ENCODE measurements at places on chromosomes 5 and 9.
A peak's percentile ranks its signal among the peaks of the same experiment; 100 is the strongest.

- DNase-seq, result no peak
Measured at GRCh38 chr5:64682608-64683007, 7.7 kb upstream of the SHISAL2B start.

DNA sequence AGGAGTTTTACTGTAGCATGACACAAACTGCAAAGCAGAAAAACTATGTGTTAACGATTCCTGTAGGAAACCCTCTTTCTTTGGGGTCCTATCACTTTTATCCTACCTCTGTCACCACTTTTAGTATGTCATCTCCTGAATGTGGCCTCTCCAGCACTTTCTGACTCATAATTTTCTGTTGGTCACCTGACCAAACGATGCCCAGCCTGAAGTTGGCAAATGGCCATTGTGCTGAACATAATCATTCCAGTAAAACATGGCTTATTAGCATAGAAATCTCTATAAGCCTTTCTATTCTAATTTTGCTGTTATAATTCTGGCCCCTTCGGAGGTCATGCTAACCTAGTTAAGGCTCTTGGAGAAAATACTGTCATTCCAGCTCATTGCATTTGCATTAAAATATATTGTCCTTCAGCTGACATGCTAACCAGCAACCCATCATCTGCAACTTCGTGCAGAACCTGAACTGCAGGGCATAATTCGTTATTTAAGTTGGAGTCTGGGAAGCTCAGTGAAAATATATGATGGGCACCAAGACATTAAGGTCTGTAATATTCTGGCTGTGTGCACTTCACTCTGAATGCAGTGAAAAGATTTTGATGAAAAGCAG lies 140.3 kb downstream of the NMUR2 start:
- no peak for DNase-seq

GRCh38 chr5:31273631-31274378 lies 80.3 kb downstream of the CDH6 start:
- DNase-seq, result no peak

GRCh38 chr5:66813306-66813705 lies 217.1 kb downstream of the MAST4 start:
- DNase-seq, result no peak

DNA sequence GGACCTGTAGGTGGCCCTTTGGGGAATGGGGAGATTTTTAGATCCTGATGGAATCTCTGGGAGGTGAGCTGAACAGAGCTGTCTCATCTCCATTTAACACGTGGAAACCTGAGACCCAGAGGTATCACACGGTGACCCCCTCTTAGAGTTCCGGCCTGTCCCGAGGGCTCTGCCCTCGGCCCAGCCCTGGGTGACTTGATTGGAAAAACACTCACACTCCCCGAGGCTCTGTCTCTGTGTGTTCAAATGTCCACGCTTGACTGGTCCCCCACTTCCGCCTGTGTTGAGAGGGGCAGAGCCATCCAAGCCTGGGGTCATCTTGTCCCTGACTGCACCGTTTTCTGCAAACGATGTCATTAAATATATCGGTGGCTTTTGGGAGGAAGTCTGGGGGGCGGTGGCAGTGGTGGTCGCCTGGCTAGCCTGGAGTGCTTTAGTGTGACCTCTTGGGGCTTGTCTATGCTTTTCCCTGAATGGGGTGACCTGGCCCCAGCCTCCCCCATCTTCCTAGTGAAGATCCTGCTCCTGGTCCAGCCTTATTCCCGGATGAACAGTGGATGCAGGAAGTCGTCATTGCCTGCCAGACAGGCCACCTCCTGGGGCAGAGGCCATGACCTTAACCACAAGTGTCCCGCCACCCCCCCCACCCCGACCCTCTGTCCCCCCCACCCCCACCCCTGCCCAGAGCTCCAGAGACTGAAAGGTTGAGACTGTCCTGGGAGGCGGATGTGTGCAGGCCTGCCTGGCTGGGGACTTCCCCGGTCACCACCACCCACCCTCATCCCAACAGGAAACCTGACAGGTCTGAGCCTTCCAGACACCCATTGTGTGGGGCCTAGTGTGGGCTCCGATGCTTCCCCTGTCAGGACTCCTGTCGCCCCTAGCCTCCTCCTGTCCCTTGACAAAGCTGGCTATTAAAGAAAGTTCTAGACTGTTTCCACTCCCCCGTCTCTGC lies 5.3 kb upstream of the DAB2IP start:
- DNase-seq, result no peak

DNA sequence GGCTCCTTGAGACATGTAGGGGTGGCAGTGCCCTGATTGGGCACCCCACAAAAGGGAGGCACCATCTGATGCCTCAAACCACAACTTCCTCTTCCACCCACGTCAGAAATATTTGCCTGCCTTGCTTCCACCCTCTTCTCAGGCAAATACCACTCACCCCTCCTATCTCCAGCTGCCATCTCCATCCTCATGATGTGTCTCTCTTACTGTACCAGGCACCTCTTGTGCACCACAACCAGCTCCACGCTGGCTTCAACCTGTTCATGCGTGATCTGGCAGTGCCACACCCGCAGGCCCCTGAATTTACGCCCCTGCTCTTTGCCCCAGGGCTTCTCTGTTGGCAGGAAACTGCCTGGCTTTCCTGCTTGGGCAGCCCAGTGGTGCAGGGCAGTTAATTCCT lies 87.8 kb upstream of the HSPA9 start:
- DNase-seq, result peak; percentile 8

DNA sequence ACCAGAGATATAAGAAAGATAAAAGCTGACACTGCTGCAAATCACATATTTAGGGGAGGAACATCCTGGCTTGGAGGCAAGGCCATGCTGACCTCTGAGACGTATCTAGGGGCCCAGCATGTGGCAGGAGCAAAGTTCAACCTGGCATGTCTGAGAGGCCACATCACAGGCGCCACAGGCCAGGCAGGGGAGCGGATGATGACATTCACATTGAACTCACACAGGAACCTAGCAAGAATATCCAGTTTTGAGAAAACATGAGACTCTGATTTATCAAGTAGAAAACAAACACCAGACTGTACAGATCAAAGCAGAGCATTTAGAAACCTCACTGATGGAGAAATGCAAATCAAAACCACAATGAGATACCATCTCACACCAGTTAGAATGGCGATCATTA lies 64.2 kb upstream of the STK32A start:
- no peak for DNase-seq

GRCh38 chr5:67031057-67031443 lies 165.5 kb downstream of the CD180 start:
- no peak for DNase-seq

DNA sequence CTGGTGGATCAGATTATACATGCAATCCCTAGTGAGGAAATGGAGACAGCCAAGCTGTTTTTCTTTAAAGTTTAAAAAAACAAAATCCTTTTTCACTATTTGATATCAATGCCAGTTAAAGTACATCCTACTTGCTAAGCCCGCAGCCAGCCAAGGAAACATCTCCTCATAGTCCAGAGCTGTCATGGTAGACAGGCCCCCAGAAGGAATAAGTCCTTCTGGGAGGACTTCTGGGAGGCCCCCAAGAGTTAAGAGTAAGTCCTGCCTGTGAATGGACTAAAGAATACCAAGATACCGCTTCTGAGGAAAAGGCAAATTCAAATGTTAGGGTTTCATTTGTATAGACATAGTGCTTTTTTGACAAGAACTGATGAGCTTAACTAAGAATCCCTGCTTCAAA lies 38.3 kb downstream of the MOCS2 start:
- DNase-seq, result no peak

GRCh38 chr5:36985387-36985786 lies 108.8 kb downstream of the NIPBL start:
- DNase-seq, result no peak

- DNase-seq, result no peak
Measured at GRCh38 chr9:132983491-132984201, 5.2 kb downstream of the GFI1B start.

DNA sequence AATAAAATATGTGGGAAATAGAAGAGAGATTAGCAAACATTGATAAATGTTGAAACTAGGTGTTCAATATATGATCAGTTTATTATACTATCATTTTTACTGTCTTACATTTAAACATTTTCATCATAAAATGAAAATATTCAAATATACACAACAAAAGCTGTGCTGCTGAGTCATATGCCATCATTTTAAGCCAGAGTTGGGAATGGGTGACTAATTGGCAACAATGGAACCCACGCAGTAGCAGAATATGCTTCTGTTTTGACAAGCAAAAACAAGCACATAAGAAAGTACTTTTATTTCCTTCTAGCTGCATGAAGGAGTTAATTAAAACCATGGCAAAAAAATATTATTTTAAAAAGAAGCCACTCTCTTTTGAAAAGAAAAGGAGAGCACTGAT lies 340.0 kb upstream of the EDIL3 start:
- DNase-seq, result no peak

DNA sequence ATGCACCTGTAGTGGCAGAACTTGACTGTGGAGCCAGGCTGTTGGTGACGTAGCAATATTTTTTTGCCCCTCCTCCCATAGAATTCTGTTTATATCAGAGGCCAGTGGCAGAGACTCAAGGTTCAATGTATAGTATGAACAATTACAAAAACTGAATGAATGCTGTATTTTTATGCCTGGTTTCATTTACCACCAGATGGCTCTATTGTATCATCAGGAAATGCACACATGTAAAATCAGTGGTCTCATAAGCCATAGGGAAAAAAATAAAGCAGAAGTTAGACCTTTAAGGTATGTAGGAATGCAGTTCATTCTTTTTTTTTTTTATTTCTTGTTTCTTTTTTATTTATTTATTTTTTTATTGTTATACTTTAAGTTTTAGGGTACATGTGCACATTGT lies 43.6 kb downstream of the CCDC192 start:
- DNase-seq, result no peak

GRCh38 chr5:155532621-155533311 lies 519.2 kb downstream of the KIF4B start:
- DNase-seq, result no peak

GRCh38 chr5:44619875-44620610 lies 188.7 kb upstream of the MRPS30 start:
- no peak for DNase-seq

- peak; percentile 30 for DNase-seq
Measured at GRCh38 chr9:97985058-97985861, 2.1 kb downstream of the ANP32B start.

GRCh38 chr5:154849791-154850201 lies 607 bp downstream of the FAXDC2 start:
- DNase-seq, result no peak

DNA sequence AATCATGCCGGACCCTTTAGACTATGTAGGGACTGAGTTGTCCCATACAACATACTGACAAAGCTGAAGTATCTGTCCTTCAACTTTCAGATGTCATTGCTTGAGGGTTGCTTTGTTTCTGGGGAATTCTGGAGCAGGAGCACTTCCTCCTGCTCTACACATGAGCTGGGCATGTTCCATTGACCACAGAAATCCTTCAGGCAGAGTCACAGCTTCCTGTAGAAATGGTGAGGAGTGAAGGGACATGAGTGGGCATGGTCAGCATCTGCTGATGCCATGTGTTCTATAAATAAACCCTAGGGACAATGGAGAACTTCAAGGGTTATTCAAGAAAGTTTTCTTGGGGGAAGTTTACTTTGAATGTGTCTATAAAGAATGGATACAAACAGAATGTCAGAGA lies 296.6 kb upstream of the FBXL7 start:
- DNase-seq, result no peak

- no peak for DNase-seq
Measured at GRCh38 chr9:25678846-25679360, 659 bp upstream of the TUSC1 start.

GRCh38 chr5:151213803-151214613 lies 9.9 kb downstream of the CCDC69 start:
- peak; percentile 78 for DNase-seq

GRCh38 chr5:121415270-121415669 lies 436.4 kb upstream of the FTMT start:
- DNase-seq, result no peak

- no peak for DNase-seq
Measured at GRCh38 chr9:131237291-131237690, 39.0 kb downstream of the FAM78A start.

DNA sequence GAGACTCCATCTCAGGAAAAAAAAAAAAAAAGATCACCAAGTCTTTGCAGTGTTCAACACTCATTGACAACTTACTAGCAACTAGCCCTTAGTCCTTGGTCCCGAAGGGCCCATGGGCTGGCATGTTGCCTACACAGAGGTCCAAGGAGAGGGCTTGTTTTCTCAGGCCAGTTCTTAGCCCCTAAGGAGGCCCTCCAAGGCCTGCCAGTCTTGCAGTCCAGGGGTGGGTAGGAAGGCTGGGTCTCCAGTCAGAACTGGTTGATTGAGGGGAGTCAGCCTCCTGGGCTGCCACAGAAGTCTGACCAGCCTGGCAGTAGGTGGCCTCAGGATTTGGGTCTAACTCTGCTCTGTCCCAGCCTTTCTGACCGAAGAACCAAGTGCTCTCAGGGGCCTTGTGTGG lies 32.7 kb downstream of the IER5L start:
- no peak for DNase-seq

DNA sequence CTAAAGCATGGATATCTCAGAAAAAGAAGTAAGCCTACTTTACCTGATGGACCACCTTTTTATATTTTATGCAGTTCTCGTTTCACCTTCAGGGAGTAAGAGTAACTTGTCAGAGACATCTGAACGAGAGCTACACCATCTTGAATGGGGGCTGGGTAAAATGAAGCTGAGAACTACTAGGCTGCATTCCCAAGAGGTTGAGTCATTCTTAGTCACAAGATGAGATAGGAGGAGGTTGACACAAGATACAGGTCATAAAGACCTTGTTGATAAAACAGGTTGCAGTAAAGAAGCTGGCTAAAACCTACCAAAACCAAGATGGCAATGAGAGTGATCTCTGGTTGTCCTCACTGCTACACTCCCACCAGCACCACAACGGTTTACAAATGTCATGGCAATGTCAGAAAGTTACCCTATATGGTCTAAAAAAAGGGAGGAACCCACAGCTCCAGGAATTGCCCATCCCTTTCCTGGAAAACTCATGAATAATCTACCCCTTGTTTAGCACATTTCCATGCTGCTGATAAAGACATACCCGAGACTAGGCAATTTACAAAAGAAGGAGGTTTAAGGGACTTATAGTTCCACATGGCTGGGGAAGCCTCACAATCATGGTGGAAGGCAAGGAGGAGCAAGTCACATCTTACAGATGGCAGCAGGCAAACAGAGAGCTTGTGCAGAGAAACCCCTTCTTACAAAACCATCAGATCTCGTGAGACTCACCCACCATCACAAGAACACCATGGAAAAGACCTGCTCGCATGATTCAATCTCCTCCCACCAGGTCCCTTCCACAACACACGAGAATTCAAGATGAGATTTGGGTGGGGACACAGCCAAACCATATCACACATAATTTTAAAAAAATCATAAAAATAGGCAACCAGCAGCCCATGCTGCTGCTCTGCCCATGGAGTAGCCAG lies 62.5 kb downstream of the GIN1 start:
- DNase-seq, result no peak

- no peak for DNase-seq
Measured at GRCh38 chr5:173534664-173535063, 81.8 kb downstream of the BOD1 start.

GRCh38 chr9:135787317-135787716 lies 85.3 kb downstream of the KCNT1 start:
- DNase-seq, result no peak

Data from activated T-cell treated with anti-CD3 and anti-CD28 coated beads for 24 hours (primary cell).